ENCODE measurements at places on chromosomes 12 and 14.

- no peak for DNase-seq
These were observed 65.8 kb downstream of the RESF1 start for GRCh38 chr12:32024884-32025592.

DNA sequence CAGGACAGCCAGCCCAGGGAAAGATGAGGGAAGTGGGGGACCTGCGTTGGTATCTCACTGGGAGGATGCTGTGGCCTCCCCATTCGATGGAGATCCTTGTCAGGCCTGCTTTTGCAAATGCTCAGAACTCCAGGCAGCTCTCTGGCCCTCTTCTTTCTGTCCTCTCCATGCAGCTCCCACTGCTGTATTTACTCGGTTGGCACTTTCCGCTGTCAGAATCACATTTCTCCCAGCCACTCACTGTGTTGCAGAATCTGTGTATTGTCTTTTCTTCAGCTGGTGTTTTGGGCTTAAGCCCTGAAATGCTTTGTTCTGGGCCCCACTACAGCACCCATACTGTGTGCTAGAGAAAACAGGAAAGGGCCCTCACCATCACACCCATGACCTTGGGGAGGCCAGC, 401.1 kb downstream of the RGS6 start:
- no peak for DNase-seq

DNA sequence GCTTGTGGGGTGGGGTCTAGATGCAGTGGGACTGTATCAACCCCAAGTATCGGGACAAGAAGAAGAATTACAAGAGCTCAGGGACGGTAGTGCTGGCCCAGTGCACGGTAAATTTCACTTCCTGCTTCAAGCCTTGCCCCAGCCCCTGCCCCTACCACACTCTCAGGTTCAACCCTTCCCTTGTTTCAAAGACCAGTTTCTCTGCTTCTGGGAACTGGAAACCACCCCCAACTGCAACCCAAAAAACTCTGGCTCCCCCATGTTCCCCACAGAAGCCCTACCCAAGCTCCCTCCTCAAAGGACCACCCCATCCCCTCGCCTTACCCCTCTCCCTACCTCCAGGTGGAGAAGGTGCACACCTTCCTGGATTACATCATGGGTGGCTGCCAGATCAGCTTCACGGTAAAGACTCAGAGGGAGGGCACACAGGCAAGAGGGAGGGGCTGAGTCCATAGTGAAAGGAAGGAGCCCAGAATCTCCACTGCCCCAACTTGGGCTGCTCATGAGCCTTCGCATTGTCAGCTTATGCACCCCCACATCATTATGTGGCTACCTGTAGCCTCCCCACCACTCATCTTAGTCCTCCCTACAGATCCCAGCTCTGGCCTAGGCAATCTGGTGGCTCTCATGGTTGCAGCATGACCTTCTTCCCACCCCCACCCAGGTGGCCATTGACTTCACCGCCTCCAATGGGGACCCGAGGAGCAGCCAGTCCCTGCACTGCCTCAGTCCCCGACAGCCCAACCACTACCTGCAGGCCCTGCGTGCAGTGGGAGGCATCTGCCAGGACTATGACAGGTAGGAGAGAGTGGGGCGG, 4.3 kb downstream of the CPNE6 start:
- DNase-seq = no peak

- no peak for DNase-seq
These were observed 155.1 kb upstream of the PRICKLE1 start for GRCh38 chr12:42744539-42745182.

DNA sequence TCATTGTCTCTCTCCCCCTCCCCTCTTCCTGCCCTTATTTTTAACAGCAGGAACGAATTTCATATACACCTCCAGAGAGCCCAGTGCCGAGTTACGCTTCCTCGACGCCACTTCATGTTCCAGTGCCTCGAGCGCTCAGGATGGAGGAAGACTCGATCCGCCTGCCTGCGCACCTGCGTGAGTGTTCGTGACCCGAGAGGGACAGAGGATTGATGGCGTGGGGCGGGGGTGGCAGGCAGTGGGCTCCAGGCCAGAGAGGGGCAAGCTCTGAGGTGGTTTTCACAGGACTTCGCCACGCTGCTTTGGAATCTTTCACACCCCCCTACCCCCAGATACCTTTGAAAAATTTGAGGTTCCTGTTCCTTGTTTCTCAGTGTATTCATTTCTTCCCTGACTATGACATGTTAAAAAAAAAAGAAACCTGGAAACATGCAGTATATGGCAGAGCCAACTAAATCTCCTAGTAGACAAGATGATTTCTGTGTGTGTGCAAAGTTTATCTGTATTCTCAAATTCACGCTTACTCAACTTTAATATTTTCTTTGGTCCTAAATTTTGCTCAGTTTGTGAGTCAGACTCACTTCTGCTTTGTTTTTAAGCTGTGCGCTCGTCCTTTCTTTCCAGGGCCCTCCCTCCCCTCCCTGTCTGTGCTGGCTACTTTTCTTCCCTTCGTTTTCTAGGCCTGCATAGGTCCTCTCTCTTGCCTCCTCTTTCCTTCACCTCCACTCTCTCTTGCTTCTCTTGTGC, 103.1 kb downstream of the ETV6 start:
- DNase-seq = no peak

- DNase-seq = peak; percentile 64
These were observed 23.2 kb upstream of the BICD1 start for GRCh38 chr12:32083489-32083888.

GRCh38 chr14:104131968-104132732, 6.2 kb upstream of the KIF26A start:
- no peak for DNase-seq

DNA sequence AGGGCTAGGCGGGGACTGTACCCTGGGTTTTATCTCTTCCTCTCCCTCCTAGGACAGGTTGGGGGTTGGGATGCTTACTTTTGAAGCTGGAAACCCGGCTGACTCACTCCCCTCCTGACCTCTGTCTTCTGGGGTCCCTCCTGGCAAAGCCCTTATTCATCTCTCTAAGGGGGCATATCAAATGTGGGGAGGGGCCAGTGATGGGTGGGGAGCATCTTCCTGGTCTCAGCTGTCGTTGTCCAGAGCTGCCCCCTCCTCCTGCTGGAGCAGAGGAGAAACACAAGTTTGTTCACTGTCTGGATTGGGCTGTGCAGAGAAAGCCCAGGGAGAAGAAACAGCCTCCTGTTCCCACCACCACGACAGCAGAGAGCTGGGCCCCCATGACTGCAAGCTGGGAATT, 85.8 kb downstream of the TNFAIP2 start:
- DNase-seq = no peak

DNA sequence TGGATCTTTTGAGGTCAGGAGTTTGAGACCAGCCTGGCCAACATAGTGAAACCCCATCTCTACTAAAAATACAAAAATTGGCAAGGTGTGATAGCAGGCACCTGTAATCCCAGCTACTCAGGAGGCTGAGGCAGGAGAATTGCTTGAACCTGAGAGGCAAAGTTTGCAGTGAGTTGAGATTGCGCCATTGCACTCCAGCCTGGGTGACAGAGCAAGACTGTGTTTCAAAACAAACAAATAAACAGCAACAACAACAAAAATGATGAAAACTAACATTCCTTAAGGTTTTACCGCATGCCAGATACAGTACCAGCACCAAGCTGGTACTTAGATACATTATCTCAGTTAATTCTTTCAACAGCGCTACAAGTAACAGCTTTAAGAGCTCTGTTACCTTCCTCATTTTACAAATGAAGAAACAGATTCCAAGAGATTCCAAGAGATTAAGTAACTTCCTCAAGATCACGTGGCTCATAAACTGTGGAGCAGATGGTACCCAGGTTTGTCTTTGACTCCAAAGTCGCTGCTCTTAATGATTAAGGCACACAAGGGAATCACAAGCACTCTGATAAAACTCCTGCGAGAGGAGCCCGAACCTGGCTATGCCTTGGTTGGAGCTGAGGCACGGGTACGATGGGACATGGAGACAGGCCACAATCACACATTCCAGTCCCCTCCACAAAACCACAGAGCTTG, 17.7 kb upstream of the PLEK2 start:
- no peak for DNase-seq

GRCh38 chr12:62291864-62292760, 31.9 kb downstream of the USP15 start:
- no peak for DNase-seq

DNA sequence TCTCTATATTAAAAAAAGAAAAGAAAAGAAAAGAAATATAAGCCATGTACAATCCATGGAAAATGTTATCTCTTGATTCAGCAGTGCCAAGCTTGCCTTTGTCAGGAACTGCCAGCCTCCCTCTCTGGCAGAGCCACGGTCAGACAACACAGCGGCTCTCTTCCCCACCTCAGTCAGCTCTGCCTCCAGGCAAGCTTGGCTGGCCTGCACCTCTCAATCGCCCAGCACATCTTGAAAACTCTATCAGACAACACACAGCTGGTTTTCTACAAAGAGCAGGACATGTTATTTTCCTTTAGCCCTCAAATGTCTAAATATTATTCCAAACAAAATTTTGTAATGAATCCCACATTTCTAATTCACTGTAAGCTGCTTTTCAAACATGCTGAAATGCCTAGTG, 20.0 kb upstream of the GCH1 start:
- DNase-seq = no peak

GRCh38 chr14:66859063-66859671, 330.1 kb upstream of the GARIN2 start:
- no peak for DNase-seq

GRCh38 chr14:75631453-75631831, 29.2 kb downstream of the ERG28 start:
- no peak for DNase-seq

DNA sequence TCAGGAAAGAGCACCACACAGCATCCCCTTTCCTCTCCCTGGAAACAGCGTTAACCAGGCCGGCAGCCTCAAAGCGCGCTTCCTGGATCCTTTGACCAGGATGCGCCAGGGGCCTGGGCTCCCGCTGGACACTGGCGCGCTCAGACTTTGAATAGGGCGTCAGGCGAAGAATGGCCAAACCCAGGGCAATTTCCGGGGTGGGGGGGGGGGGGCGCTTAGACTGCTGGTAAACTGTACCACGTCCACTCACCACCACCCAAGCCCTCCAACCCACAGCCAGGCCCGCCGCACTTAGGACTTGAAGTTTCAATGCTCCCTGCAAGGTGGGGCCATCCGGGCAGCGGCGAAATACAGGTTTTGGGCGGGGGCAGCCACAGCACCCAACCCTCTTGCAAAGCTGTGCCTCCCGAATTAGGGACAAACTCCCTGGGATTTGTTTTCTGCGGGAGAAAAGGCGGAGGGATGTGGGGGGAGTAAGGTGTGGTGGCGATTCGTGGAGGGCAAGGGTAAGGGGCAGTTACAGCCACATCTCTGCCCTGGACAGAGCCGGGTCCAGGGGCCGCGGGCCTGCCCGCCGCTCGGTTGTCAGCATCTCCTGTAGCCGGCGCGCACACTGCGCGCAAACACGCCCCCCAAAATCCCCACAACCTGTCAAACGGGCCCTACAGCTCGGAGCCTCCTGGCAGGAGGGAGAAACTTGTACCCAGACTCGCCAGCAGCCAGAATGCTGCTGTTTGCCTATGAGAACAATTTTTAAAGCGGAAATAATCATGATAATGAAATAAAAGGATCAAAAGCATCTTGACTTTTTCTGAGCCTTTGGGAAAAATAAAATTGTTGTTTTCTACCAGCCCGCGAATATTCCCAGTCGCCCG, 958 bp downstream of the RTN1 start:
- no peak for DNase-seq

GRCh38 chr12:100767371-100767770, 27.2 kb upstream of the ANO4 start:
- DNase-seq = no peak

GRCh38 chr12:125999628-126000027, 934.4 kb downstream of the AACS start:
- DNase-seq = no peak

GRCh38 chr12:93569301-93569655, 3.2 kb upstream of the SOCS2 start:
- DNase-seq = no peak

- no peak for DNase-seq
These were observed 9.1 kb downstream of the BTBD6 start for GRCh38 chr14:105257464-105257863.

- DNase-seq = peak; percentile 59
These were observed 910 bp upstream of the SRP54 start for GRCh38 chr14:34981743-34982420.

DNA sequence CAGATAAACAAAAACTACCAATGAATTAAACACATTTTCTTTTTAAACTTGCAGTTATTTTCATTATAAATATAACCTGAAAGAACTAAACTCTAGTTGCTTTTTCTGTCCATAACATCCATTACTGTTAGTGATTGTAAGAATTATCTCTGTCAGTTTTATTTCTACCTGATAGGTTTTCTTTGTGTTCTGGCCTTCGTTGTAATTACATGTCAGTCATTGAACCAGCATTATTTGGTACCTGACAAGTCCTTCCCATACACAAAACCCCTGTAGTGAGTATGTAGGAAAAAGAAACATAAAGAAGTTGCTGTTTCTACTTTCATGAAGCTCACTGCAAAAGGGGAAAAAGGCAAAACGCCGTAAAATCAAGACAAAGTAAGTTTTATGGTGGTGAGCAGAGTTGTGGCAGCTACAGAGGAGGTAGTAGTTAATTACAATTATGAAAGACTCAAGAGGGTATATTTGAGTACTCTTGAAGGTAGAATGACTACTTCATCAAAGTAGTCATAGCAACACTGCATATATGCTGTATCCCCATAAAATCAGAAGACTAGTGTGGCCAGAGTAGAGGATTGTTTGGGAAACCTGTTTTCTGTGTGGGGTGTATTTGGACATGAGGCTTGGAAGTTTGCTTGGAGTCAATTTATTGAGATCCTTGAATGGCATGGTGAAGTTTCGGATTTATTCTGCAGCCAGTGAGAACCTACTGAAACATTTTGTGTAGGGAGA, 102.8 kb downstream of the SLC5A8 start:
- no peak for DNase-seq

DNA sequence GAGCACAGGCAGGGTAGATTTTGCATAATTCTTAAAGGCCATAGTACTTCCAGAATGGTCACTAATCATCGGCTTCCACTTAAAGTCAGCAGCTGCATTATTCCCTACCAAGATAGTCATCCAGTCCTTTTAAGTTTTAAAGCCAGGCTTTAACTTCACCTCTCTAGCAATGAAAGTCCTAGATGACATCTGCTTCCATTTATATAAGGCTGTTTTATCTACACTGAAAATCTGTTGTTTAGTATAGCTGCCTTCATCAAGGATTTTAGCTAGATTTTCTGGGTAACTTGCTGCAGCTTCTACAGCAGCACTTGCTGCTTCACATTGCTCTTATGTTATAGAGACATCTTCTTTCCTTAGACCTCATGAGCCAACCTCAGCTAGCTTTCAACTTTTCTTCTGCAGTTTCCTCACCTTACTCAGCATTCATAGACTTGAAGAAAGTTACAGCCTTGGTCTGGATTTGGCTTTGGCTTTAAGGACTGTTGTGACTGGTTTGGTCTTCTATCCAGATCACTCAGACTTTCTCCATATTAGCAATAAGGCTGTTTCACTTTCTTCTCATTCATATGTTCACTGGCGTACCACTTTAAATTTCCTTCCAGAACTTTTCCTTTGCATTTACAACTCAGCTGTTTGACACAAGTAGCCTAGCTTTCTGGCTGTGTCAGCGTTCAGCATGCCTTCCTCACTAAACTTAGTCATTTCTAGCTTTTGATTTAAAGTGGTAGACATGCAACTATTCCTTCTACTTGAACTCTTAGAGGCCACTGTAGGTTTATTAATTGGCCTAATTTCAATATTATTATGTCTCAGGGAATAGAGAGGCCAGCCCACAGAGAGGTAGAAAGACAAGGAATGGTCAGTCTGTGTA, 209.9 kb upstream of the GARIN2 start:
- DNase-seq = no peak
